Fibroblast of skin of left quadriceps (primary cell): ENCODE measurements at places on chromosomes 2 and 18.

DNA sequence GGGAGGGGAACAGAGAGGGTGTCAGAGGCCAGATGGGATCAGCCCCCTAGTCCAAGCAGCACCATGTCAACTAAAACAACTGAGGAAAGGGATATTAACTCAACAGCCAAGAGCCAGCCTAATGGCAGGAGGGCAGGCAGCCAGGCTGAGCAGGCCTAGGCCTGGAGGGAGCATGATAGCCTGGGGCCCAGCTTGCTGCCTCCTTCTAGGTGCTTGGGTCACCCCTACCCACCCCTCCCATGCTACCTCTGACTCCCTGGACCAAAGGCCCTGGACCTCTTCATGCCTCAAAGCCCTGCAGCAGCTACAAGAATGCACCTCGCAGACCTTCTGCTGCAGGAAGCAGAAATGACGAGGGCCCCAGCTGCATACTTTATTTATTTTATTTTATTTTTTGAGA, 22.1 kb upstream of the TNS1 start:
- no peak for DNase-seq

DNA sequence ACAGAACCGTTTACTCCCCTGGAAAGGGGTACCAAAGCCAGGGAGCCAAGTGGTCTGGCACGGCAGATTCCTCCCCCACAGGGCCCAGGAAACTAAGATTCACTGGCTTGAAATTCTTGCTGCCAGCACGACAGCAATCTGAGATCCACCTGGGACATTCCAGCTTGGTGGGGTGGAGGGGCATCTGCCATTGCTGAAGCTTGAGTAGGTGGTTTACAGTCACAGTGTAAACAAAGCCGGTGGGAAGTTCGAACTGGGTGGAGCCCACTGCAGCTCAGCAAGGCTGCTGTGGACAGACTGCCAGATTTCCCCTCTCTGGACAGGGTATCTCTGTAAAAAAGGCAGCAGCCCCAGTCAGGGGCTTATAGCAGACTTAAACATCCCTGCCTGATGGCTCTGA, 901.7 kb upstream of the LRRTM1 start:
- DNase-seq, result no peak

DNA sequence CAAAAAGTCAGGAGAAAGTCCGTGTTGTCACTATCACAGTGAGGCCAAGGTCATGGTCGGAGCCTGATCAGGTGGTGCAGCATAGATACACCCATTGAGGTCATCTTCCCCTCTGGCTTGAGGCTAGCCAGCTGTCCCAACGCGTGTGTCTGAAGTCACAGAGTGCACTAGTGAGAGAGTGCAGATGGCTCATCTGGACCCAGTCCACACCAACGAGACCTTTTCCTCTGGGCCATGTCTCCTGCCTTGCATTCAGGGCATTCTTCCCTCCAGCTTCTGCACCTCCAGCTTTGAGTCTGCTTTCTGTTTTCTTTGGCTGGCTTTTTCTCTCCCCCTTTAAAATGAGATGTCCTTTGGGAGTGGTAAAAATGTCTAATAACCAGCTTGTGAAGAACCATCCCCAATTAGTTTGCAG, 146.9 kb downstream of the TDRD15 start:
- no peak for DNase-seq

GRCh38 chr2:162342321-162342720, 1.6 kb upstream of the GCA start:
- no peak for DNase-seq

- DNase-seq, result no peak
These were observed 1650.3 kb upstream of the CELF4 start for GRCh38 chr18:39215920-39216319.

GRCh38 chr2:158507679-158508078, 50.9 kb downstream of the PKP4 start:
- no peak for DNase-seq

- DNase-seq, result no peak
These were observed 102.5 kb downstream of the SP3 start for GRCh38 chr2:173862612-173863217.

DNA sequence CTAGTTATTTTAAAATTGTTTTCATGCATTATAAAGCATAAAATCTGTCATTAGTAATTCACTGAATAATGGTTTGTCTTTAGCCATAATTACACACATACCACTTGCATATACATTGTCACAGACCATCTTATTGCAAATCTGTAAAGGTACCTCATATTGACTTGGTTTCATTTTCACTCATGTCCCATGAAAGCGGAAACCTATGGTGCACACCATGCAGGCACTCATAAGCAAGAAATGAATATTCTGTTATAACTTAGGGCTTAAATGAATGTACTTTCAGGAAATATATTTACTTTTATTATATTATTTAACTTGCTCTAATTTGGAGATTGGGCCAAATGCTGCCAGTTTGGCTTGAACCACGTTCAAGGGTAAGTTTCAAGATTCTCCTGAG, 29.2 kb upstream of the STK17B start:
- no peak for DNase-seq

DNA sequence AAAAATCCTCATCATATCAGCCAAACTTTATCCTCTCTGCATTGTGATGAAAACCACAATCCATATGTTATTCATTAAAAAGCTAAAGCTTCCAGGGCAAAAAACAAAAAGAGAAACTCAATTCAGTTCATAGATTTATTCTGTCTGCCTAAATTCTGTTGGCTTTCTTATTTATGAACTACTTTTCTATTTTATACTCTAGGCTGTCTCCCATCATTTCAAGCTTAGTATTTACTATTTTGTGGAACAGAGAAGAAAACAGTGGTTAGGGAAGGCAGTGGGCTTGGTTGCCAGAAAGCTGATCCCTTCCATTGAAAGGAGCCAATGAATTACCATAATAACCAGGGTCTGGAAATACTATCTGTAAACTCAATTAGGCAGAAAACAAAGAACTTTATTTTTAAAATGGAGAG, 71.8 kb downstream of the RAPH1 start:
- peak; percentile 71 for DNase-seq

GRCh38 chr18:36127836-36128529, 1.2 kb downstream of the SLC39A6 start:
- DNase-seq, result no peak

GRCh38 chr2:138501425-138502254, at the start of gene SPOPL:
TSS of gene SPOPL (plus strand) at chr2:138501770. CDS start at chr2:138550217, 48,447 bp downstream.
- DNase-seq, result peak; percentile 75

- no peak for DNase-seq
These were observed 382.5 kb downstream of the CBLN2 start for GRCh38 chr18:72161691-72162090.

DNA sequence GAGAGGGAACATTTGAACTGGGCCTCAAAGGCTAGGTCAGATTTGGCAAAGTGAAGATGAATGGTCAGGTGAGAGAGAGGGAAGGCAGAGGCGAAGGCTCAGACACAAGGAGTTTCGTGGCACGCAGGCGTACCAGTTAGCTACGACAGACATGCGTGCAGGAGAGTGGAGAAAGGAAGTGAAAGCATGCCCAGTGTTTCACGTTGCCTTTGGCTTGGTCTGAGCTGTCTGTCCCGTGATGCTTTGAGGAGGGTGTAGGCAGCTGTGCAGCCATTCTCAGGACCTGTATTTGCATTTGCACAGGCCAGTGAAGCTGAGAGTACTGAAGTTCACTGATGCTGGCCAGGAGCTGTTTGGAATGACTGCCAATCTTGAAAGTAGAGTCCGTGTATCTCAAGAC, 69.5 kb downstream of the HNRNPLL start:
- DNase-seq, result no peak

DNA sequence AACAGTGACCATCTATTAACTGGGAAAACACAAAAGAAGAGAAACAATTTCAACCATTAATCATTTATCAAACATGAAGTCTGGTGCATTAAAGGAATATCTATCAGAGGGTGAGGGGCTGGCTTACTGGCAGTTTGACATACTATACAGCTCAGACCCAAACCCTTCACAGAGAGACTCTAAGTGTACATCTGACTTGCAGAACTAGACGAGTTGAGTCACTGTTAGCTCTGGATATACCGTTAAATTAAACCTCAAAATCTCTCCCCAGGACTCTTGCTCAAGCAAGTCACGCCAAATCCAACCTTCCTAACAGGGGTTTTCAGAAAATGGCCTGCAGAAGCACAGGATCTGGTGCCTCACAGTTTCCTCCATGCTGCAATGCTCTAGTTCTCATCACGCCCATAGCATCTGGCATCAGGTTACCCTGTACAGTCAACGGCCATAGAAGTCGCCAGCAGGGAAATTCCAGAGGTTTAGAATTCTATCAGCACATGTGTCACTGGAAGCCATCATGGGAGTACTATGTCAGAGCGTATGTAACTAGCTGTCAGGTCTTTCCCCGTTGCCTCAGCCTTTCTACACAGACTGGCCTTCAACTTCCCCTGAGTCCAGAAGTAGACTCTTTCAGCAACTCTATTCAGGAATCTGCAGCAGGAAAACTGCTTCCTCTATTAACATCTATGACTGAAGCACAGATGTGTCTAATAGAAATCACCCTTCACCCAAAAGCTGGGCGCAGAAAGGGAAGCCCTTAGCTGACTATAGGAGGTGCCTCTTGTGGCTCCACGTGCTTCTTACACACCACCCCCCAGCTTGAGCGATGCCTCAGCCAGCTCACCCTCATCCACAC, 9.3 kb downstream of the TGOLN2 start:
- peak; percentile 65 for DNase-seq

DNA sequence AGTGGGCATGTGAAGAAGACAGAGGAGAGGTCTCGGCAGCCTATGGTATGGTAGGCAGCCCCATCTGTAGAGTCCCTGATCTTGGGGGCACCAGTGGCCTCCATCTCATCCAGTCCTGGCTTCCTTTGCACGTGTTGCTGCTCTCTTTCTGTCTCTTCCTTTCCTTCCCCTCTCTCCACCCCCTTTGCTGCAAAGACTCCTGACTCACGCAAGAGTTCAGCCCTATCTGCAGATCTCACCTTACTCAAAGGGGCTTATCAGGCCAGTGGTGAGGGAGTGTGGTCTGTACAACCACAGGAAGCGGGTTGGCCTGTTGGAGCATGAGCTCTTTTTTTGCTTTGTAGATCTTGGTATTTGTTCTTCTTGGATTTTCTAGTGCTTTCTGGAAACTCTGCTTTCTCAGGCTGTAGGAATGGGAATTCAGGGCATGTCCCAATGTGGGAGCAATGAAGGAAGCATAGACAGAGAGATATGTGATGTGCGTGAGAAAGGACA, 14.6 kb upstream of the NT5DC4 start:
- DNase-seq, result no peak

- DNase-seq, result no peak
These were observed 30.9 kb downstream of the E2F6 start for GRCh38 chr2:11435036-11435435.

DNA sequence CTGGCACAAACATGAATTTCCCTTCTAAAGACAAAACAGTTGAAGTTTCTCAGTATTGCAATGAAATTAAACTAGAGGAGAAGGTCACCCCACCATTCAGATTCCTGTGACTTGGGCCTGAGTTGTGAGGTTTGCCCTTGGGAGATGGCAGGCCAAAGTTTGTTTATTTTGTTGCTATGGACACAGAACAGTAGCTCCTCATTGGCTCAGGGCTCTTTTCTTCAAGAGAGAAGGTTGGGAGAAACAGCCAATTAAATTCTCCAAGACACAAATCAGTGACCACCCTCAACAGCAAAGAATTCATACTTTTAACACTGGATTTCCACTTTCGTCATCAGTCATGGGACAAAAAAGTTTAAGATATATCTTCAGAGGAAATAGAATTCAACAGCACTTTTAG, at the start of gene FLACC1:
Gene FLACC1, minus strand, starts transcription at position 125 of the 400 bp plus-strand sequence. CDS start 5,941 bp downstream, outside the sequence.
- DNase-seq, result no peak
